Stomach (tissue), 19 donors: ENCODE measurements at places on chromosomes 13 and 19. TPM values are rescaled to one million over a fixed set of nuclear protein-coding genes. Genes with fewer than 3 reads are reported as not detected.

- H3K4me3 ChIP-seq, result no peak overlapping the region
- peaks cover 77% of the 10 kb centered on the region for H3K4me1 ChIP-seq
- no peak for DNase-seq
- no peak overlapping the region for H3K27ac ChIP-seq
- no peaks in the 10 kb centered on the region for H3K36me3 ChIP-seq
Measured at GRCh38 chr13:97327506-97328221, 105.5 kb downstream of the MBNL2 start.

DNA sequence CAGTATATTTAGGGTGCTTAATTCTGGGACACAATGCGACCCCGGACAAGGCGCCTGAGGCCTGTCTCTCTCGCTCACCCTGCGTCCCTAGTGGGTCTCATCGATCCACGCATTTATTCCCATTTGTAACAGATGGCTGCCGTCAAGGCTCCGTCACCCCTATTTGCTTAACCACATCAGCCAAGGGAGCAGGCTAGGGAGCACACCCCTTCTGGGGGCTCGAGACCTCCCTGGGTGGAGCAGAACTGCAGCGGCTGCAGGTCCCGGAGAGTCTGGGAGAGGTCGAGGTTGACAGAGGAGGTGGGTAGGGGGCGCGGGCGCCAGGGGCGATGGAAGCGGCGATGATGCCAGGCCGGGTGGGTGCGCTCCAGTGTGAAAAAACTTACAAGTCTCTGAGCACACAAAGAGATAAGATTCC, 507 bp downstream of the ALG5 start:
- H3K4me1 ChIP-seq, result peaks cover 18% of the 10 kb centered on the region
- peak overlapping the region; percentile 98 for H3K27ac ChIP-seq
- H3K27me3 ChIP-seq, result no peaks in the 10 kb centered on the region

GRCh38 chr13:41008349-41008980, 10.7 kb downstream of the ELF1 start:
- H3K27ac ChIP-seq, result peak overlapping the region; percentile 28
- no peaks in the 10 kb centered on the region for H3K36me3 ChIP-seq
- peaks cover 80% of the 10 kb centered on the region for H3K4me1 ChIP-seq
- no peaks in the 10 kb centered on the region for H3K27me3 ChIP-seq

DNA sequence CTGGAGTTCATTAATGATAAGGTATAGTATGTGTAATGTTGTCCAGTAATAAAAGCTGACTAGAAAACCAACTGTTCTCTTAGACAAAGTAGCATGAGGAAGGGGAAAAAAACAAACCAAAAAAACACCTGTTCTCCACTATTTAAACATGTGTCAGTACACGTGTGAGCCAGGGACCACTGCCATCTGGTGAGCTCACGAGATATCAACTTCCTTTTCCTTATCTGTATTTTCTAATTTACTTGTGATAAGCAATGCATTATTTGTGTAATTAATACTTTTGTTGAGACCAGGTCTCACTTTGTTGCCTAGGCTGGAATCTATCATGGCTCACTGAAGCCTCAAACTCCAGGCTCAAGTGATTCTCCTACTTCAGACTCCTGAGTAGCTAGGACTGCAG, 4.3 kb upstream of the SIX5 start:
- DNase-seq, result peak; percentile 71
- no peaks in the 10 kb centered on the region for H3K27me3 ChIP-seq
- no peak overlapping the region for H3K4me3 ChIP-seq

GRCh38 chr13:50318887-50319286, 303.6 kb downstream of the KCNRG start:
- H3K36me3 ChIP-seq, result no peaks in the 10 kb centered on the region
- DNase-seq, result no peak
- no peak overlapping the region for H3K27ac ChIP-seq
- H3K27me3 ChIP-seq, result no peaks in the 10 kb centered on the region
- H3K4me1 ChIP-seq, result no peaks in the 10 kb centered on the region
- H3K4me3 ChIP-seq, result no peak overlapping the region

GRCh38 chr13:32086791-32087441, 55.3 kb downstream of the FRY start:
- H3K4me1 ChIP-seq, result peaks cover 19% of the 10 kb centered on the region
- DNase-seq, result no peak
- H3K4me3 ChIP-seq, result no peak overlapping the region

DNA sequence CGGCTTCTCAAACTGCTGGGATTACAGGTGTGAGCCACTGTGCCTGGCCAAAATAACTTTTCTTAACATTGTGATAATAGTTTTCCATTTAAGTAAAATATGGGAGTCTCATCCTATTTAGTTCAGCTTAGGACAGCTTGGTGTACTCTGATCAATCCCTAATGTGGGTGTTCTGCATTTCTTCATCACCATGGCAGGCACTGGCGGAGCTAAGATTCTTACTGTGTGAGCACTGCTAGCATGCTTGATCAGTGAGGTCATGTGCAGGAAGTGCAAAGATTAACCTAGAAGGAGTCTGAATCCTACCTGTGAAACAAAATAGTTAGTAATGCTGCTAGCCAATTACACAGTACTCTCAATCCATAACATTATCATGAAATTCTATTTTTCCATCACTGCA, 1684.2 kb upstream of the SLC10A2 start:
- H3K4me3 ChIP-seq, result no peak overlapping the region
- no peak for DNase-seq
- H3K27me3 ChIP-seq, result no peaks in the 10 kb centered on the region
- no peaks in the 10 kb centered on the region for H3K4me1 ChIP-seq

GRCh38 chr13:85974608-85975366, 175.6 kb upstream of the SLITRK6 start:
- no peaks in the 10 kb centered on the region for H3K4me1 ChIP-seq
- no peak for DNase-seq
- no peaks in the 10 kb centered on the region for H3K27me3 ChIP-seq
- H3K27ac ChIP-seq, result no peak overlapping the region

DNA sequence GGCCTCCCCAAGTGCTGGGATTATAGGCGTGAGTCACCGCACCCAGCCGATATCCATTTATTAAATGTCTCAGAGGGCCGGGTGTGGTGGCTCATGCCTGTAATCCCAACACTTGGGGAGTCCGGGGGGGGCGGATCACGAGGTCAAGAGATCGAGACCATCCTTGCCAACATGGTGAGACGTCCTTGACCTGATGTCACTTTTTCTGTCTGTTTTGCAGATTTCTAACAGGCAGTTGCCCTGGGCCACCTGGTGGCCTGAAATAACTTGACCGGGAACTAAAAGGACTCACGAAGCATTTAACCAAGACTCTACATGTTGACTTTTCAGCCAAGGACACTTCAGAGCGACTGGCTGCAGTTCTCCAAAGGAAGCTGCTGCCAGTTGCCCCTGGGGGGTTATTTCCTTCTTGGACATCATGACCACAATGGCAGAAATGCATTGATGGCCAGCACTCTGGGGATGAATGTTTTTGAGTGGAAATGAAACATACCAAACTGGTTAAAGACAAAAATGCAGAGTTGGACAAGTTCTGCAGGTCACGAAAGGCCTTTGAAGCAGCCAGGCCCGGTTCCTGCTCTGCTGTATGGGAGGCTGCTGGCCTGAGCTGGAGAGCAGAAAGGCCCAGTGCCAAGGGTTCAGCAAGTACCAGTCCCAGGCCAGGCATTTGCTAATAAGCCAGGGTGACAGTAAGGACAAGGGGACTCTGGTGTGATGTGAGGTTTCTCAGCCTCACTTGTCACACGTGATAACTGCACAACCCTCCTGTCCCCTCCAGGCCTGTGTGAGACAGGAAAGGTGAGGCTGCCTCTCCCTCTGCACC, 8.3 kb downstream of the ZNF837 start:
- no peak overlapping the region for H3K27ac ChIP-seq
- H3K4me3 ChIP-seq, result no peak overlapping the region
- no peaks in the 10 kb centered on the region for H3K27me3 ChIP-seq
- H3K36me3 ChIP-seq, result peaks cover 5% of the 10 kb centered on the region
- peak; percentile 12 for DNase-seq
- no peaks in the 10 kb centered on the region for H3K4me1 ChIP-seq

DNA sequence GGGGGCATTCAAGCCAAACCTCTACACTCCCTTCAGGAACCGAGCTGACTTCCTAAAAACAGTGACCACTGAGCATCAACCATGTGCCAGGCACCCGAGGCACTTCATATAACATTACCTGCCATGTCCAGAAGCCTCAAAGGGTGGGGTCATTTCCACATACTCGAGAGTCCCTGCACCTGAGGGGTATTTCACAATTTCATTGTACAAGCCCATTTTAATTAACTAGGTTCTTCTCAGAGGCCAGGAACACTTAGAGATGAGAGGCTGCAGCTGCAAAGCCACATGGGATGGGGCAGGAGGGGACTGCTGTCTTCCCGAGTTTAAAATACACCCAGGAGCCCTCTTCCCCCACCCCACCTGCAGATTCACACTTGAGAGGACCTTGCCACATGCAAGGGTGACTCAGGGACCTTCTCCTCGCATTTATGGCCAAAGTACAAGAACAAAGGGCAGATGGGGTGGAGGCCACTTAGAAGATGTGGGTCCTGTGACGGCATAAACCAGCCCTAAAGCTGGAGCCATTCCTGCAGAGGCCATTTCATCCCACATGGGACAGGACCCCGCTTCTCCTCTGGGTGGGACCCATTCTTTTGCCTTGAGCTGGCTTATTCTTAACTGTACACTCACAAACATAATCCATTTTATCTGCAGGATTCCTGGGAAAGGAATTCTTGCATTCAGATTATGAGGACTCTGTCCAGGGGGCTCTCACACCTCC, 43.9 kb downstream of the RAB20 start:
- no peak for DNase-seq
- H3K27ac ChIP-seq, result no peak overlapping the region
- peaks cover 40% of the 10 kb centered on the region for H3K4me1 ChIP-seq
- H3K36me3 ChIP-seq, result peaks cover 41% of the 10 kb centered on the region
- no peaks in the 10 kb centered on the region for H3K27me3 ChIP-seq
- H3K4me3 ChIP-seq, result no peak overlapping the region

DNA sequence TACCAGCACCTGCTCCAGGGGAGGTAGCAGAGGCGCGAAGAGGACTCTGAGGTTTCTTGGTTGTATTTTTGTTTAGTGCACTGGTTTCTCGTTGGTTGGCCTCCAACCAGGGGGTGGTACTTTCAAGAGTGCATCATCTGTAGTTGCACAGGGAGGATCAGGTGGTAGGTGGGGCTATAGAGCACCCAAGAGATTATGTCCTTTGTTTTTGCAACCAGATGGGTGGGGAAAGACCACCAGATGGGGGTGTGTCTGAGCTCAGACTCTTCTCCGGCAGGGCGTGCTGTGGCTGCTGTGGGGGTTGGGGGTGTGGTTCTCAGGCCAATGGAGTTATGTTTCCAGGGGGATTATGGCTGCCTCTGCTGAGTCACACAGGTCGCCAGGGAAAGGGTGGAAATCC, 254.4 kb upstream of the KLF12 start:
- no peaks in the 10 kb centered on the region for H3K36me3 ChIP-seq
- no peaks in the 10 kb centered on the region for H3K27me3 ChIP-seq
- no peak overlapping the region for H3K27ac ChIP-seq
- no peak for DNase-seq

GRCh38 chr19:1992759-1993260, 22.7 kb downstream of the BTBD2 start:
- no peaks in the 10 kb centered on the region for H3K27me3 ChIP-seq
- H3K27ac ChIP-seq, result no peak overlapping the region
- H3K4me3 ChIP-seq, result no peak overlapping the region
- H3K4me1 ChIP-seq, result no peaks in the 10 kb centered on the region

DNA sequence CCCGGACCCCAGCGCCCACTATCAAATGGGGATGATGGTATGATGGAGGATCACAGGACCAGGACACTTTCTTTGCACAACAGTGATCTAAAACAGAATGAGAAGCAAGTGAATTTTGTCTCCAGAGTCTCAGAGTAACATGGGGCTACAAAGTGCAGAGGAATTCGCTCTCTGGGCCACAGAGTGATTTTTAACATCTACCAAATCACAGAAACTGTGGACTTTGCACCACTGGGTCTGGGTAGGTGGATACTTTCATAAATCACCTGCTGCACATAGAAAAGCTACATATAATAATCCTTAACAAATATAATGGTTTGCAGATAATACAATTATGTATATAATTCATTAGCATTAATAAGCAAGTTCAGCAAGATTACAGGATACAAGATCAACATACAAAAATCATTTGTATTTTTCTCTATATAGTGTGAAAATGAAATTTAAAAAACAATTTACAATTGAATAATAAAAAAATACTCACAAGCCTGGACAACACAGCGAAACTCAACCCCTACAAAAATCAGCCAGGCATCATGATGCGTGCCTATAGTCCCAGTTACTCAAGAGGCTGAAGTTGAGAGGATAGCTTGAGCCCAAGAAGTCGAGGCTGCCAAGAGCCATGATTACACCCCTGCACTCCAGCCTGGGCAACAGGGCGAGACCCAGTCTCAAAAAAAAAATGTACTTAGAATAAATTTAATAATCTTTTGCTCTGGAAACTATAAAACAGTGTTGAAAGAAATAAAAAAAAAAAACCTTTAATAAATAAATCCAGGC, 60.3 kb upstream of the EEF1AKMT1 start:
- no peak overlapping the region for H3K4me3 ChIP-seq
- no peak overlapping the region for H3K27ac ChIP-seq
- peaks cover 5% of the 10 kb centered on the region for H3K36me3 ChIP-seq
- H3K27me3 ChIP-seq, result no peaks in the 10 kb centered on the region

GRCh38 chr19:11673608-11674041, 65.1 kb downstream of the ZNF823 start:
- peak; percentile 90 for DNase-seq
- H3K4me3 ChIP-seq, result peak overlapping the region; percentile 51
- H3K27ac ChIP-seq, result peak overlapping the region; percentile 10

DNA sequence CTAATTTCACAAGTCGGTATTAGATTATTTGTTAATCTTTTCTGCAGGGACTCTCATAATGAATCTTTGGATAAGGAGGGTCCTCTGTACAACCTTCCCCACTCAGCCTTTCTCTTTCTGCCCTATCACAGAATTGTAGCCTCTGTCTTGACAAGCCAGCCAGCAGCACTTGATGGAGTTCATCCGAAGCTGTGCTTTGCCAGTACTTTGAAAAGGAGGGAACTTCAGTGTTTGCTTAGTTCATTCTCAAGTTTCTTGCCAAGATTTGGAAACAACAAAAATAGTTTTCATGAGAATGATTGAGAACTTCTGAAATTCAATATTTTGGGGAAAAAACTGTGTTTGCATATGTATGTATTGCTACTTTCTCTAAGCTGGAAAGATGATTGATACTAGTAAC, 69.3 kb upstream of the HMGB1 start:
- H3K27me3 ChIP-seq, result no peaks in the 10 kb centered on the region
- no peaks in the 10 kb centered on the region for H3K36me3 ChIP-seq
- no peaks in the 10 kb centered on the region for H3K4me1 ChIP-seq
- no peak overlapping the region for H3K4me3 ChIP-seq

GRCh38 chr13:75153834-75154233, 328.1 kb downstream of the TBC1D4 start:
- H3K4me1 ChIP-seq, result no peaks in the 10 kb centered on the region
- H3K4me3 ChIP-seq, result no peak overlapping the region
- no peak for DNase-seq
- H3K36me3 ChIP-seq, result no peaks in the 10 kb centered on the region
- no peak overlapping the region for H3K27ac ChIP-seq

GRCh38 chr13:81686877-81687276, 1346.0 kb upstream of the SPRY2 start:
- H3K4me3 ChIP-seq, result no peak overlapping the region
- no peak for DNase-seq
- no peaks in the 10 kb centered on the region for H3K36me3 ChIP-seq
- no peaks in the 10 kb centered on the region for H3K4me1 ChIP-seq

Gene OR10H1
- not detected for total RNA-seq

Gene DHDH
- total RNA-seq, result 0.89 TPM

Gene ATP8B3
- total RNA-seq, result not detected

Gene ZNF20
- 5.0 TPM for total RNA-seq

Gene MEDAG
- total RNA-seq, result 0.89 TPM

Gene CATSPERD
- total RNA-seq, result not detected

Gene SPACA4
- total RNA-seq, result not detected

Gene MAP4K1
- 1.7 TPM for total RNA-seq

Gene PTH2
- not detected for total RNA-seq
